ENCODE measurements at places on chromosomes 6 and 20. TPM values are rescaled to one million over a fixed set of nuclear protein-coding genes. Genes with fewer than 3 reads are reported as not detected.

DNA sequence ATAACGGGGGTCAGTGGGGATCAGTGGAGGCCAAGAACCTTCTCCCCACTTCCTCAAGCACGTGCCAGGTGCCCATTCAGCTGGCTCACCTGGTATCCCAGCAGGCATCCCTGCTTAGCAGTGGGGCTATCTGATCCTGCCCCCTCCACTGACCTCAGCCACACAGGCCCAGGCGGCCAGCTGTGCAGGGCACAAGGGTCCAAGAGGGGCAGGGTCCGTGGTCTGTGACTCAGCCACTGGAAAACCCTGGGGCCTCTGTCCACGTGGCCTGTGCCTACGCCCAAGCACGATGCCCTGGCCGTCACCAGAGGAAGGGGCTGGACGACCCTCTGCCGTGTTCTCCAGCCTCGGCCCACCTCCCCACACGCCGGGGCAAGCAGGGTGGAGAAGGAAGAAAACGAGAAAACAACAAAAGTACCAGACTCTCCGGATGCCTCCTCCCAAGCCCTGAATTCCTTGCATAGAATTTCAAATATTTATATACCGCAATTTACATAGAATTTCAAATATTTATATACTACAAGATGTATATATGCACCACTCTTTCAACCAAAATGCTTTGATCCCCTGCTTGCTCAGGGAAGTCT is 12.1 kb downstream of the PXDC1 start:
- peaks cover 54% of the 10 kb centered on the region for H3K36me3 ChIP-seq
- DNase-seq = peak; percentile 84
- peaks cover 99% of the 10 kb centered on the region for H3K4me1 ChIP-seq
- no peaks in the 10 kb centered on the region for H3K27me3 ChIP-seq
- H3K27ac ChIP-seq = peak overlapping the region; percentile 91

- H3K36me3 ChIP-seq = peaks cover 4% of the 10 kb centered on the region
- H3K4me1 ChIP-seq = peaks cover 43% of the 10 kb centered on the region
- no peaks in the 10 kb centered on the region for H3K27me3 ChIP-seq
- DNase-seq = no peak
- no peak overlapping the region for H3K27ac ChIP-seq
Measured at GRCh38 chr6:157831018-157831369, 7.9 kb downstream of the SNX9 start.

- no peaks in the 10 kb centered on the region for H3K27me3 ChIP-seq
- H3K4me3 ChIP-seq = no peak overlapping the region
- peaks cover 21% of the 10 kb centered on the region for H3K4me1 ChIP-seq
- no peaks in the 10 kb centered on the region for H3K36me3 ChIP-seq
Measured at GRCh38 chr6:64672131-64672530, 1034.9 kb downstream of the EYS start.

DNA sequence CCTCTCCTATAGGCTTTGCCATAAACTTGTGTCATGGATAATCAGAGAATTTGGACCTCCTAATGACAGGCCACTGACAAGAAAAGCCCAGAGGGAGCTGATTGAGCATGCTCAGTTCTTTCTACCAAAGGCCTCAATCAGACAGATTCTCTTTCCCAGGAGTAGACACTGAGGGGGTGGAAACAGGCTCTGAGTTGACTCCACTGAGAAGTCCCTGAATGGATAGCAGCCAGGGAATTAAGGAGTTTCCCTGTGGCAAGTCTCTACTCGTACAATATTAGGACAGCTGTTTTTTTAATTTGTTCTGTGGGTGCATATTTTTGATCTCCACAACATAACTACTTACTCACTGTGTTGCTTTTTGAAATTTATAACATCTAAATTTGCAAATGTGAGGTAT is 63.3 kb downstream of the SLC16A10 start:
- no peak overlapping the region for H3K27ac ChIP-seq
- H3K4me1 ChIP-seq = no peaks in the 10 kb centered on the region
- DNase-seq = no peak

- DNase-seq = no peak
- H3K4me1 ChIP-seq = peaks cover 33% of the 10 kb centered on the region
- no peaks in the 10 kb centered on the region for H3K27me3 ChIP-seq
- H3K4me3 ChIP-seq = no peak overlapping the region
- H3K27ac ChIP-seq = no peak overlapping the region
Measured at GRCh38 chr20:61191096-61191495, 61.0 kb upstream of the CDH4 start.

DNA sequence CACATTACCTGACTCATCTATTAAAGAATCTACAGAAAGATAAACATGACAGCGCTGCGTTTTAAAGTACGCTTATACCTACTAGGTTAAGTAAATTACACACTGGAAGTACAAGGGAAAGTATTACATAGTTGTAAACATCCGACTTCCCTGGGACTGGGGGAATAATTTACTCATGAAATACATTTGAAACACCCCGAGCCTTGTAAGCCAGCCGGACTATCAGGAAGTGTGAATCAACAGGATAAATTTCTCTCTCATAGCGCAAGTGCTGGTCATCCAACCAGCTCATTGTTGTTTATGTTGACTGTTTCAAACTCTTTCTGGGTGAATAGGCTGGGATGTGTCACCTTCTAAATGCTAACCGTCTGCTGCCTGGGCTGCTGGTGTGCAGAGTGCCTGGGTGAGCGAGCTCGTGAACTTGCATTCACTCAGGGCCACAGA is 4.9 kb downstream of the BMP6 start:
- no peak overlapping the region for H3K27ac ChIP-seq
- no peak overlapping the region for H3K4me3 ChIP-seq
- DNase-seq = no peak
- H3K4me1 ChIP-seq = peaks cover 24% of the 10 kb centered on the region

- no peak overlapping the region for H3K4me3 ChIP-seq
- H3K27ac ChIP-seq = peak overlapping the region; percentile 3
- H3K27me3 ChIP-seq = peaks cover 15% of the 10 kb centered on the region
- H3K36me3 ChIP-seq = no peaks in the 10 kb centered on the region
- no peak for DNase-seq
Measured at GRCh38 chr6:168949981-168950857, 303.4 kb downstream of the THBS2 start.

DNA sequence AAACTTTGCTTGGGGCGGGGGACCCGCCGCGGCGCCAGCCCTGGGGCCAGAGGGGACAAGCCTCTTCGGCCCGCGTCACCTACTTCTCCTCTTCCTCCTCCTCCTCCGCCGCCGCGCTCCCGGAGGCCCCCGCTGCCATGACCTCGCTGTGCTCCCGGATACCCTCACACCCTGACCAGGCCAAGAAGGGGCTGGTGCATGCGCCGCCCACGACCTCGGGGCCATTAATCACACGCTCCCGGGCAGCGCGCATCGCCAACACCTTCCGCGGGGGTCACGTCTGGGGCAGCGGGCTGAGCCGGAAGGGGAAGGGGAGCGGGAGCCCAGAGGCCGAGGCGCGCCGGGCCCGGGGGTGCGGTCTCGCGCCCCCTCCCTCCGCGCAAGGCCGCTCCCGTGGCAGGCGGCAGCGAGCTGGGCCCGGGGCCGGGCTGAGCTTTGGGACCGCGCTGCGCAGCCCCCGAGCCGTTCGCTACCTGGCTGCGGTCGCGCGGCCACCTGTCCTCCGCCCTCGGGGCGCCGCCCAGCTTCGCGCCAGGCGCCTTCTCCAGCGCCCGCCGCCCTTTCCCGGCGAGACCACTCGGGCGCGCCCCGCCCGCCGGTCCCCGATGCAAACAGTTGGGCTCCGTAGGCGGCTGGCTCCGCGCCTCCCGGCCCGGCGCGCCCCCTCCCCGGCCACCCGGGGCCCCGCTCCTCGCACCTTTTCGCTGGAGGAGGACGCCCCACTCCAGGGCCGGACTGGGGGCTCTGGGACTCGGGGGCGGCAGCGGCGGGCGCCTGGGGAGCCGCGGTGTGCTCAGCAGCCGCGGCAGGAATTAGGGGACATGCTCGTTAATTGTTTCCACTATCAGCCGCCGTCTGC is 575 bp upstream of the CNR1 start:
- H3K27ac ChIP-seq = no peak overlapping the region
- H3K36me3 ChIP-seq = no peaks in the 10 kb centered on the region
- DNase-seq = peak; percentile 70
- H3K4me1 ChIP-seq = peaks cover 10% of the 10 kb centered on the region
- H3K4me3 ChIP-seq = peak overlapping the region; percentile 67

- no peaks in the 10 kb centered on the region for H3K27me3 ChIP-seq
- H3K36me3 ChIP-seq = no peaks in the 10 kb centered on the region
- H3K4me3 ChIP-seq = no peak overlapping the region
- DNase-seq = no peak
- H3K4me1 ChIP-seq = no peaks in the 10 kb centered on the region
Measured at GRCh38 chr6:20600831-20601230, 66.6 kb downstream of the CDKAL1 start.

GRCh38 chr20:37202267-37202943 is 23.1 kb upstream of the MROH8 start:
- peak overlapping the region; percentile 79 for H3K27ac ChIP-seq
- DNase-seq = no peak
- H3K27me3 ChIP-seq = no peaks in the 10 kb centered on the region
- no peak overlapping the region for H3K4me3 ChIP-seq
- H3K36me3 ChIP-seq = peaks cover 37% of the 10 kb centered on the region

DNA sequence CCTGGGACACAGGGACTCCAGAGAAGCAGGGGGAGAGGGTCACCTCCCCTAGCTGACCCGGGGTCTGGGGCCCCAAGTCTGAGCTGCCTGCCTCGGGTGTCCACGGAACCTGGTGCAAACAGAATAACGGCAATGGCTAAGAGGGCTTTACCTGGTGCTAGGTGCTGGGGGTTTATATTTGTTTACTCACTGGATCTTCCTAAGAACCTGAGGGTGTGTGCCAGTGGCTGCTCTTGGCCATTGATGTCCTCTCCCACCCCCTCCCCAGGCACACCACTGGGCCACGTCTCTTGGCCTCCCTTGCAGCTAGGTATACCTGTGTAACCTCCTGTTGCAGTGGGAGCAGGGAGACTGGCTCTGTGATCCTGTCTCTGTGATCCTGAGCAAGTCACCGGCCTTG is 157.9 kb upstream of the MLN start:
- peaks cover 16% of the 10 kb centered on the region for H3K27me3 ChIP-seq
- H3K27ac ChIP-seq = no peak overlapping the region
- H3K36me3 ChIP-seq = peaks cover 2% of the 10 kb centered on the region
- no peak for DNase-seq
- H3K4me3 ChIP-seq = no peak overlapping the region

DNA sequence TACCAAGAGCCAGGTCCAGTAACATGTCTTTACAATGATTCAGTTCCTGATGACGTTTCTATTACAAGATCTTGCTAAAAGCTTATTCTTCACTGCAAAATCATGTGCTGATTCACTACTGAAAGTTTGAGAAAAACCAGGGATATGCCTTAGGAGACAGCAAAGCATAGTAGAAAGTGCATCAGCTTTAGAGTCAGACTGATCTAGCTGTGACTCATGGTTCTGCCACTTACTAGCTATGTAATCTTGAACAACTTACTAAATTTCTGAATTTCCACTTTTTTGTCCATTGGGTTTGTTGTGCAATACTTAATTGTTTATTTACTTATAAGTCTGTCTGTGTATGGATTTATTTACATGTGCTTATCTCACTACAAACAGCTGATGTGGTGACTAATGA is 198.5 kb upstream of the RSPO3 start:
- peaks cover 2% of the 10 kb centered on the region for H3K27me3 ChIP-seq
- H3K27ac ChIP-seq = no peak overlapping the region
- no peaks in the 10 kb centered on the region for H3K36me3 ChIP-seq

GRCh38 chr6:41463062-41463930 is 82.9 kb upstream of the FOXP4 start:
- H3K4me3 ChIP-seq = no peak overlapping the region
- no peaks in the 10 kb centered on the region for H3K36me3 ChIP-seq

Gene PTK6
- total RNA-seq = not detected

Gene WFDC5
- total RNA-seq = not detected

Gene HIVEP1
- 49.7 TPM for total RNA-seq

Gene POLR1H
- 18.2 TPM for total RNA-seq

Gene VGLL2
- not detected for total RNA-seq

Gene CCHCR1
- 18.3 TPM for total RNA-seq

Gene PTCRA
- not detected for total RNA-seq

Gene UCKL1
- 27.2 TPM for total RNA-seq

Gene FHL5
- total RNA-seq = not detected

Gene DDX43
- not detected for total RNA-seq

All from chondrocyte (in vitro differentiated cells).